HT1080 (cell line): ENCODE measurements at places on chromosomes 16 and 17.

GRCh38 chr17:81687770-81688541 lies 4.1 kb downstream of the HGS start:
- DNase-seq = no peak

DNA sequence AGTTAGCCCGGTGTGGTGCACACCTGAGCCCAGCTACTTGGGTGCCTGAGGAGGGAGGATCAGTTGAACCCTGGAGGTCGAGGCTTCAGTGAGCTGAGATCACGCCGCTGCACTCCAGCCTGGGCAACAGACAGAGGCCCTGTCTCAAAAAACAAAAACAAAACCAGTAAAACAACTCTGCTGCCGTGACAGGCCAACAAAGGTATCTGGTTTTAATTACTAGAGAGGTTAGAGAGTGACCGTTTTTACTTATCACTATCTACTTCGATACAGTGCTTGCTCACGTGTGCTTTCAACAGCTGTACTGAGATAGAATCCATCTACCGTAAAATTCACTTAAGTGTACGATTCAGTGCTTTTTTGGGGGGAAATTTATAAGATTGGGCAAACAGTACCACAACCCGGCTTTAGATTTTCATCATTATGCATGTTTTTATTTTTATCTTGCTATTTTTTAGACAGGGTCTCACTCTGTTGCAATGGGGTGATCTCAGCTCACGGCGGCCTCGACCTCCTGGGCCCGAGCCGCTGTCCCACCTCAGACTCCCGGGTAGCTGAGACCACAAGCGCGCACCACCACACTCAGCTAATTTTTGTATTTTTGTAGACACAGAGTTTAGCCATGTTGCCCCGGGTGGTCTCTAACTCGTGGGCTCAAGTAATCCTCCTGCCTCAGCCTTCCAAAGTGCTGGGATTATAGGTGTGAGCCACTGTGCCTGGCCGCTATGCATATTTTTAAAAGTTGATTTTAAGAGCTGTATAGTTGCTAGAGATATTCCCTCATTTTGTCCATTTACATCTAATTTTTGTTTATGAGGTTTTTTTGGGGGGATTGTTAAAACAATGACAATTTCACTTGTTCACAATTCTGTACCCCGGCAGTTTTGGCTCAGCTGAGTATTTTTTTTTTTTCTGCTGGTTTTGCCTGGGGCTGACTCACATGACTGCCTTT lies 30.9 kb downstream of the SERPINF1 start:
- DNase-seq = no peak

DNA sequence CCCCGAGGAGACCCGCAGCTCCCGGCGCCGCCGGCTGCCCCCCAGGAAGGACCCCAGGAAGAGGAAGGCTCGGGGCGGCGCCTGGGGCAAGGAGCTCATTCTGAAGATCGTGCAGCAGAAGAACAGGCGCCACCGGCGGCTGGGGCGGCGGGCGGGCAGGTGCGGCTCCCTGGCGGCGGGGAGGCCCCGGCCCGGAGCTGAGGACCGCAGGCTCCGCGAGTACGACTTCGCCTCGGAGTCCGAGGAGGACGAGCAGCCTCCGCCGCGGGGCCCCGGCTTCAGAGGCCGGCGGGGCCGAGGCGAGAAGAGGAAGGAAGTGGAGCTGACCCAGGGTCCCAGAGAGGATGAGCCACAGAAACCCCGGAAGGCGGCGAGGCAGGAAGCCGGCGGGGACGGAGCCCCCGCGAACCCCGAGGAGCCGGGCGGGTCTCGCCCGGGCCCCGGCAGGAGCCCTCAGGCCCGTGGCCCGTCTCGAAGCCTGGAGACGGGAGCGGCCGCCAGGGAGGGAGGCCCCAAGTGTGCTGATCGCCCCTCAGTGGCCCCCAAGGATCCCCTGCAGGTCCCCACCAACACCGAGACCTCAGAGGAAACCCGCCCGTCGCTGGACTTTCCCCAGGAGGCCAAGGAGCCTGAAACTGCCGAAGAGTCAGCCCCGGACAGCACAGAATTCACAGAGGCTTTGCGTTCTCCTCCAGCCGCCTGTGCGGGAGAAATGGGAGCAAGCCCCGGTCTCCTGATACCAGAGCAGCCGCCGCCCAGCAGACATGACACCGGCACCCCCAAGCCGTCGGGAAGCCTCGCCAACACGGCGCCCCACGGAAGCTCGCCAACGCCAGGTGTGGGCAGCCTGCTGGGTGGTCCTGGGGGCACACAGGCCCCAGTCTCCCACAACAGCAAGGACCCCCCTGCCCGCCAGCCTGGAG lies 22.3 kb upstream of the ZFPM1 start:
- no peak for DNase-seq

- no peak for DNase-seq
These were observed 18.0 kb downstream of the CBFA2T3 start for GRCh38 chr16:88959022-88959421.

GRCh38 chr16:89410322-89410721 lies 80.0 kb downstream of the ANKRD11 start:
- no peak for DNase-seq

- no peak for DNase-seq
These were observed 270.1 kb upstream of the TNRC6C start for GRCh38 chr17:77688369-77688768.

DNA sequence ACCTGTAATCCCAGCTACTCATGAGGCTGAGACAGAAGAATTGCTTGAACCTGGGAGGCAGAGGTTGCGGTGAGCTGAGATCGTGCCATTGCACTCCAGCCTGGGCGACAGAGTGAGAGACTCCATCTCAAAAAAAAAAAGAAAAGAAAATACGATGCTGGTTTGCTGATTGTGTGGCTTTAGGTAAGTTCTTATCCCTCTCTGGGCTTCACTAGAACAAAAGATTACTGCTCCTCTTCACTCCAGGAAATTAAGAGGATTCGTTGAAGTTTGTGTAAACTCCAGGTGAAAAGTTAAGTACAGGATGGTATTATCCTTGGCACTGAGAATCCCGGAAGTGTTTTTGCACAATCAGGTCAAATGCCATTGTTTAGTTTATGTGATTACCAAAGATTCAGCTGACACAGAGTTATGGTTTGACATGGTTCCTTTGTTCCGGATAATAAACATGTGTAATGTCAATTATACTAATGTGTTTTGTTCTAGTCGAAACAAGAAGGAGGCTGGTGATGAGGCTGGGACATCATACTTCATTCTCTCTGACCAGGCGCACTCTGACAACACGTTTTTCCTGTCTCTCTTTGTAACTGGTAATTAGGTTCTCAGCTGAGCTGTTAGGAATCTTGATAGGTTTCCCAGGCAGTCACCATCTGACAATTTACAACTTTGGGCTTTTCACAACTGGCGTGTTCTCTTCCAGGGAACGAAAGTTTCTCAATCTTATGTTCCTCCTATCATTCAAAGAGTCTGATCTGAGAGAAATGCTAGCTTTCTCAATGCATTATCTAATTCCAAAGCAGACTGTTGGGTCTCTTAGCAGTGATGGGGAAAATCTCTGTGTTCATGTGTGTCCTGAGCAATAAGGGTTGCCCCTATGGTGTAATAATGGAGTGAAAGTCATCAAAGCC lies 10.8 kb upstream of the TAOK1 start:
- DNase-seq = no peak
